Skin of body (tissue), 3 donors: ENCODE measurements at places on chromosomes 16 and 17. TPM values are rescaled to one million over a fixed set of nuclear protein-coding genes. Genes with fewer than 3 reads are reported as not detected.

Gene CCT6B
- 3.2 TPM for total RNA-seq

Gene ABCA9
- total RNA-seq = 18.9 TPM

Gene CX3CL1
- total RNA-seq = 2.6 TPM

Gene CA4
- total RNA-seq = 3.2 TPM

Gene CLDN9
- total RNA-seq = 0.39 TPM

Gene TBC1D3B
- total RNA-seq = 0.39 TPM

- no peak for DNase-seq
These were observed 35.5 kb downstream of the DNAH17 start for GRCh38 chr17:78541488-78542206.

GRCh38 chr16:20829536-20829935, 23.2 kb downstream of the REXO5 start:
- DNase-seq = no peak

GRCh38 chr17:39118674-39119419, 32.6 kb downstream of the PLXDC1 start:
- no peak for DNase-seq

DNA sequence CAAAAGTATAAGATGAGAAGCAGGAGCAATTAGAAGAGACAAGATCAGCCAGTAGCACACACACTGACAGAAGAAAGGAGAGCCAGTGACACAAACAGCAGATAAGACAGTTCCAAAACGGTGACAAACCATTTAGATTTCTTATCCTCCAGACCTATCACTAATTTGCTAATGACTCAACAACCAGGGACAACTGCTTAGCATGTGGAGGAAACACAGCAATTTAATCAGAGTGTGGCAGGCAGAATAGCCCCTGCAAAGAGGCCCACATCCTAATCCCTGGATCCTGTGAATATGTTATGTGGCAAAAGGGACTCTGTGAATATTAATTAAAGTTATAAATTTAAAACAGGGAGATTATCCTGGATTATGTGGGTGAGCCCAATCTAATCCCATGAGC, 81.1 kb downstream of the CACNG1 start:
- DNase-seq = no peak

DNA sequence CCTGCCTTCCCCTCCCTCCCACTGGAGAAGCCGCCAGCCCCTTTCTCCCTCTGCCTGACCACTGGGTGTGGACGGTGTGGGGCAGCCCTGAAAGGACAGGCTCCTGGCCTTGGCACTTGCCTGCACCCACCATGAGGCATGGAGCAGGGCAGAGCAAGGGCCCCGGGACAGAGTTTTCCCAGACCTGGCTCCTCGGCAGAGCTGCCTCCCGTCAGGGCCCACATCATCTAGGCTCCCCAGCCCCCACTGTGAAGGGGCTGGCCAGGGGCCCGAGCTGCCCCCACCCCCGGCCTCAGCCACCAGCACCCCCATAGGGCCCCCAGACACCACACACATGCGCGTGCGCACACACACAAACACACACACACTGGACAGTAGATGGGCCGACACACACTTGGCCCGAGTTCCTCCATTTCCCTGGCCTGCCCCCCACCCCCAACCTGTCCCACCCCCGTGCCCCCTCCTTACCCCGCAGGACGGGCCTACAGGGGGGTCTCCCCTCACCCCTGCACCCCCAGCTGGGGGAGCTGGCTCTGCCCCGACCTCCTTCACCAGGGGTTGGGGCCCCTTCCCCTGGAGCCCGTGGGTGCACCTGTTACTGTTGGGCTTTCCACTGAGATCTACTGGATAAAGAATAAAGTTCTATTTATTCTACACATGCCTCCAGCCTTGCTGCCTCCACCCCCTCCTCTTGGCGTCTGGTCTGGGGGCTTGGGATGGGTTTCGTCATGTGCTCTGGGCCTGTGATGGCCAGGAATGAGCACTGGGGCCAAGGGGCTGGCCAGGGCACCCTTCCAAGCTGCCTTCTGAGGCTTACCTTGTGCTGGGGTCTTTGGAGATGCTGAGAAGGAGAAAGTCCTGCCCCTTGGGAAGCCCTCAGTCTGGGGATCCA, 7.3 kb downstream of the GJD3 start:
- no peak for DNase-seq

- no peak for DNase-seq
These were observed 36.6 kb downstream of the FAM20A start for GRCh38 chr17:68564415-68565111.

DNA sequence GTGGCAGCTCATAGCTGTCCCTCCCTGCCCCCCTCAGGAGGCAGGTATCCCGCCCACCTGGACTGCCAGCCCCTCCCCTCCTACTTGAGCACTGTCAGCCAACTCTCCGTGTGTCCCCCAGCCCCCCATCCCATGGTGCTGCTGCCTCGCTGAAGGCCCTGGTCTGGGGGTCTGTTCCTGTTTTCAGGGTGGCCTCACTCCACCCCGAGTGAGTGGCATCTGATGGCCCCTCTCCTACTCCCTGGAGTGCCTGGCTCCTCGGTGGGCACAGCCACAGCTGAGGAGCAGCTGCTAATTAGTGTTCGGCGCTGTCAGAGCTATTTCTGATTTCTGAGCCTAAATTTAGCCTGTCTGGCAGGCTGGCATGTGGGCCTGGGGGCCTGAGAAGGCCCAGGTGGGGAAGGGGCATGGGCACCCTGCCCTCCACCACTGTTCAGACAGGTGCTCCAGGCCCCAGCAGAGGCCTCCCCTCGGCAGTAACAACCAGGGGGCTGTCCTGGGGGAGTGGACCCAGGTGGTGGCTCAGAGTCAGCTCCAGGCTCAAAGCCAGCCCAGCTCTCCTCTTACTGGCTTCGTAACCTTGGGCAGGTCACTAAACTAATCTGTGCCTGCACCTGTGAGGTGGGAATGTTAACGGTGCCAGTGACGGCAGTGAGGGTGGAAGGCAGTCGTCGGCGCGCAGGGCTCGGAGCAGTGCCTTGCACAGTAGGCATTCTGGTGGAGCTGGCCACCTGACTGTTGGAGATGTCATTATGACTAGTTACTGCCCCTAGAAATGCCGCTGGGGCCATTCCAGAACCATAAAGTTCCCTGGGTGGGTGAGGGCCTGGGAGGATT, 6.5 kb downstream of the FMNL1 start:
- no peak for DNase-seq

DNA sequence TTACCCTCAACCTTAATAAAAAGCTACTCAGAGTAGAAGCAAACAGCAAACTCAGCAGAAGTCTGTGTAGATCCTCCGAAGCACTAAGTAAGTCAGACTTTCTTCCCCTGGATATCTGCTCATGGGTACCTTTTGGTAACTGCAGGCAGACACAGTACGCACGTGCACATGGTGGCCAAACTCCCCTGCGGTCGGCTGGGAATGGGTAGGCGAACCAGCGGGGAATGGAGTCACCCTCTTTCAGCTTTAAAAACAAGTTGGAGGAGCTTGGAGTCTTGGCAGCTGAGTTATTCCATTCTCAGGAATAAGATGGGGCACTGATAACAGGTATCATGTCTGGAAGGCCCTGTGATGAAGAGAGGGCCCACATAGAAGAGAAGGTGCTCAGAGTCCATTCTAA, 16.3 kb downstream of the CYB561 start:
- DNase-seq = no peak

DNA sequence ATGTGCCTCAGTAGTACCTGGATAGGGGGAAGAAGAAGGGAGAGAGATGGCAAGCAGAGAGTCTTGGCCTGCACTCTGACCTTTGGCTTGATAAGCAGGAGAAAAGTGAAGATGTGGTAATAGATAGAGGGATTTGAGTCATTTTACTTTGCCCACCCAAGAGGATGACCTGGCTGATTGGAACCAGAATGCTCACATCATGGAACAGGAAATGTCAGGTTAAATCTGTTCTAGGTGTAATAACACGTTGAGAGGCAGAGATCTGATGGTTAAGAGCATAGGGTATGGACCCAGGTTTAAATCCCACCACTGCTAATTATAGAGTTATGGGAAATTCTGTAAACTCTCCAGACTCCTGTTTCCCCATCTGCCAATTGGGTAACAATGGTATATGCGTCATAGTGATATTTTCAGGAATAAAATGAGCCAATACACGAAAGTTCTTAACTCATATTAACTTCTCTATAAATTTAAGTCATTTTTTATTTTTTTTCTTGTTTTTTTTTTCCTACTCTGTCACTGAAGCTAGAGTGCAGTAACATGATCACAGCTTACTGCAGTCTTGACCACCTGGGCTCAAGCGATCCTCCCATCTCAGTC, 8.1 kb upstream of the CCL18 start:
- no peak for DNase-seq

GRCh38 chr17:69175625-69176456, 34.1 kb upstream of the ABCA6 start:
- no peak for DNase-seq

DNA sequence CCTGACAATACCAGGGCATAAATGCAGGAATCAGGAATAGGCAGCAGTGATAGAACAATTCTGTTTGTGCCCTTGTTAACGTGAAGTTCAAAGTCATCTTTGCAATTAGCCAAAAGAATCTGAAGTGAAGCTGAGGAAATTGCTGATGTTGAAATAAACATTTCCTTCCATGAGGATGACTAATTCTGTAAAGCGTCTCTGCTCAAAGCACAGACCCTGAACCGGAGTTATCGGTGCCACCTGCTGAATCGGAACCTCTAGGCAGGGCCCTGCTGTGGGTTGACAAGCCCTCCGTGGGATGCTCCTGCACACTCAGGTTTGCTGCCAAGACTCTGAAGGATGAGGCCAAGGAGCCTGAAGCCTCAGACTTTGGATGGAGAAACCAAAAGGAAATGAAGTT, 37.0 kb upstream of the CDH1 start:
- no peak for DNase-seq

DNA sequence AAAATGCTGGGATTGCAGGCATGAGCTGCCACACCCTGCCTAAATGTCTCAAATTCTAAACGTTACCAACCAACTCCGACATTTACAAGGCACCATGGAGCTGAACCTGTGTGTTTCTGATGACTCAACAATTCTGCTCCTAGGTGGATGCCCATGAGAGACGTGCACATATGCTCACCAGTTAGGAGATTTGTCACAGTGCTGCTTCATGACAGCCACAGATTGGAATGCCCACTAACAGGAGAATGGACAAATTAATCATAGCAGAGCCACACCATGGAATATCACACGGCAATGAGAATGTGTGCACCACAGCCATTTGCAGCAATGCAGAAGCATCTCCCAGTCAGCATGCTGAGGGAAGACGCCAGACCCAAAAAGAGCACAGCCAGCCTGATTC, 8.0 kb upstream of the KCNG4 start:
- no peak for DNase-seq

GRCh38 chr17:58158181-58158580, 8.6 kb upstream of the OR4D2 start:
- DNase-seq = no peak

GRCh38 chr17:39404542-39405378, 3.3 kb upstream of the FBXL20 start:
- no peak for DNase-seq

GRCh38 chr16:49737541-49737940, 118.4 kb downstream of the ZNF423 start:
- no peak for DNase-seq

DNA sequence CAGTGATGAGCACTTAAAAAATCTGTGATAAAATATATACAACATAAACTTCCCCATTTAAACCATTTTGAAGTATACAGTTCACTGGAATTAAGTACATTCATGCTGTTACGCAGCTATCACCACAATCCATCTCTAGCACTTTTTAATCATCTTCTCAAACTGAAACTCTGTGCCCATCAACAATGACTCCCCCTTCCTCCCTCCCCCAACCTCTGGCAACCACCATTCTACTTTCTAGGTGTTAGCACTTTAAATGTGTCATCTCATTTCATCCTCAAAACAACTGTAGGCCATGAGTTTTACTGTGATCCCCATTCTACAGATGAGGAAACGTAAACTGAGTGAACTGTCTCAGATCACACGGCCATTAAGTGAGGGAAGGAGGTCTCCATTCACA, 13.8 kb upstream of the TMEM98 start:
- no peak for DNase-seq

DNA sequence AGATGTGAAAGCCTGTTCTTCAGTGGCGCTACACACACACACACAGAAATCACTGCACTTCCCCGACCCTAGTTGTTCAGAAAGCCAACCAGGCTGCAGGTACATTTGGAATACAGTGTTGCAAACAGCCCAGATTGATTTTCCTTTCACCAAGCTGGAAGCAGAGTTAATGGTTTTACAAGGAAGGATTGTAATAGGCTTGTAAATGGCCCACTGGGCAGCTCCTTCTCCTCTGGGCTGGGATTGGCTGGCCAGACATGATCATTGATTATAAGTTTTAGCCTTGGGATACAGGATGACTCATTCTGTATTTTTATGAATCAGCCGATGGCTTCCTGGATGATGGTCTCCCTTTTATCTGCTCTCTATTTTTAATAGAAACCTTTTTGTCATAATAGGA, 2.5 kb downstream of the VAT1L start:
- DNase-seq = no peak

- no peak for DNase-seq
These were observed 188.0 kb downstream of the CDH11 start for GRCh38 chr16:64933885-64934284.

GRCh38 chr17:55216888-55217287, 47.9 kb upstream of the HLF start:
- DNase-seq = no peak

DNA sequence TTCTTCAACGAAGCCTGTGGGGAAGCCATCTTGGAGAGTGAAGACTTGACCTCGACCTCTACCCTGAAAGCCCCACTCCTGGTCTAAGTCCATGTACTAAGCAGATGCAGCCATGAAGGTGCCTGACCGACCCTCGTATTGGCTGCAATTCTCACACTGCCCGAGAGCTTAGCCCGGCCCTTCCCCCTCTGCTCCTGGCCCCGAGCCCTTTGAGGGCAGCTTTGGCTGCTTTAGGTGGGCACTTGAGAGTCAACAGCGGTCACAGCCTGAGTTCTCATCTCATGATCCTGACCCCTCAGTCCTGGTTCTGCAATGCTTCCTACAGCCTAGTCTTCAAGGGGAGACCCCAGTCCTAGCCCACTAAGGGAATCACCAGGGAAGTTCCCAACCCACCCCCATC, 35.9 kb downstream of the SRL start:
- no peak for DNase-seq
